NCI-H446 (cell line): ENCODE measurements at places on chromosomes 2 and 18.

DNA sequence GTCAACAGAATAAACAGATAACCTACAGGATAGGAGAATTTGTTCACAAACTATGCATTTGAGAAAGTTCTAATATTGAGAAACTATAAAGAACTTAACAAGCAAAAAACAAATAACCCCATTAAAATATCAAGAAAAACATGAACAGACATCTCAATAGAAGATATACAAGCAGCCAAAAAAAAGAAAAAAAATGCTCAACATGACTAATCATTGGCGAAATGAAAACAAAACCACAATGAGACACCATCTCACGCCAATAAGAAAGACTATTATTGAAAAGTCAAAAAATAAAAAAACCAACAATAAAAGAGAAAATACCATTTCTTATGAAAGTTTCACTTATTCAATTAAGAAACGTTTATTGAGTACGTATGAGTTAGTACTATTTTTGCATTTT, 800.5 kb downstream of the CBLN2 start:
- DNase-seq: no peak

GRCh38 chr2:237889811-237890210, 30.4 kb downstream of the RAMP1 start:
- DNase-seq: no peak

DNA sequence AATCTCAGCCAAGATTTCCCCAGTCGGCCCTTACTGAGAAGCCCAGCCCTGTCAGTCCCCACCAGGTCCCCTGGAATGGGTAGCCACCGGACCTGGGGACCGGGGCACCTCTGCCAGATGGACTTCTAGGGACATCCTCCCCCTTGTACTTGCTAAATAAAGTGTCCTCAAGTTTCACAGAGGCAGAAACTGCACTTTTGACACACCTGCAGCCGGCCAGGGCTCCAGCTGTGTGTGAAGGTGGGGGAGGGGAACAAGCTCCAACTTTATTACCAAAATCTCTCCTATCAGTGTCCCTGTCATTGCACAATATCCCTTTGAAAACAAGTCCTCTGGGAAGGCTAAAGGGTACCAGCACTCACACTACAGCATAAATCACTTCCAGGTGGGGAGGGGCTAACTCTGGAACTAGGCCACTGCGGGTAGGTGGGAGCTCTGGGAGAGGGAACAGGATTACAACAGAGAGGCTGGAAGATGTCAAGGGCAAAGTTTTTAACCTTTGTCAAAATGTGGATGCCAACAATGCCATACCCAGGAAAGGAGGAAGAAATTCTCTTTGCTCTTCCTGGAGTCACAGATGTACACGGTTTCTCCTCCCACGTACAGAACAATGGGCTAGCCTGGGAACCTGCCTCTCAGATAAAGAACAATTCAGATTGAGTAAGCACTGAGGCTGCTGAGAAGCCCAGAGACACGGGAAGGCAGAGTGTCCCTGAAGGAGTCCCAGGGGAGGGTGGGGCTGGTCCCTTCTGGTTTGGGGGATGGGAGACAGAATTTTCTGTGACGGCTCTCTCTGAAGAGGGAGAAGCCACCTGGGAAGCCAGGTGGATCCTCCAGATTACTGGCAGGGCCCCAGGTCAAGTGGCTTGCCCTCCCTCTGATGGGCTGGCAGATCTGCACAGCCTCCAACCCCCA, 11.0 kb downstream of the SDC1 start:
- peak; percentile 7 for DNase-seq

DNA sequence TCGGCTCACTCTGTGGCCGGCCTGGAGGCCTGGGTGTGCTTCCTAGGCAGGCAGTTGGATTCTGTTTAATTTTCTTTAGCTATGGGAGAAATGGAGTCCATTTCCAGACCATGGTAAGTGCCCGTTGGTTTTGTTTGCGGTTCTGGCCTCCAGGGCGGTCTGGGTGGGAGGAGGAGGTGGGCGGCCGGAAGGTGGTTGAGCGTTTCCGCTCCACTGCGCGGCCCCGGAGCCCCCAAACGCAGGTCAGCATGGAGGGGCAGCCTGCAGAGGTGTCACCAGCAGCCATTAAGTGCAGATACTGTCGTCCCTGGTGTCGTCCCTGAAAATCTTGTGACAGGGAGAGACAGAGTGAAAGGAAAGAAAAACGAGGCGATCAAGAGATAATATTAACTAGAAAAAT, 303.9 kb downstream of the GBX2 start:
- no peak for DNase-seq

GRCh38 chr2:98530114-98530513, 78.2 kb downstream of the COA5 start:
- no peak for DNase-seq
